Activated CD4-positive, CD25-positive, alpha-beta regulatory T cell treated with anti-CD3 and anti-CD28 coated beads, Interleukin-2, amount 50 U/mL, for 24 hours (primary cell): ENCODE measurements at places on chromosomes 5 and 9.

DNA sequence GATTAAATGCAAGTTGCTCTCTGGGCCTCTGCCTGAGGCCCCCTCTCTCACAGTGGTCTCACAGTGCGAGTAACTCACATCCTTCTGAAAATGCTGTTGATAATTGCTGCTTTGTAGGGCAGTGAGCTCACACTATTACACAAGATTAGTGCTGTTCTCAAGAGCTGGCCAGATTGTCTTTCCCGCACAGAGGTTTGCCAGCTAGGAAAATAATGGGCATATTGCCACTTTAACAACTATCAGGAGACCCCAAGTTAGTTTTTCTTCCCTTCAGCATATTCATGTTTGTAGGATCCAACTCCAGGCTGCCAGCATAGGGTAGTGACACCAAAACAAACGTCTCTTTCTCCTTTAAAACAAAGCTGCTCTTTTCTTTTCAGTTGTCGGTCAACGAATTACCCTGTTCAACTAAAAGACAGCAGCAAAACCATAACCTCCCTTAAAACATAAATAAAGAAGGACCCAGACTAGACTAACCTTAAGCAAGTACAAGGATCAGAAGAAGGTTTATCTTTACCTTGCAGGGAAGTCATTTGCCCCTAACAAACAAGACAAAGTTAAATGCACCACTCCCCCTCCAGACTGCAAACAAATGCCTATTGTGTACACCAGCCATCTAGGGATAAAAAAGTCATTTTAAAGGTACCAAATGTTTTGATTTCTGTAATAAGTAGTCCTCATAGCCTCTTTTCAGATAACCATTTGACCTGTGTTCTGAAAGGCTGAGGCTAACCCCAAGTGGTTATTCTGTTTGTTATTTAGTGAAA, 91.4 kb downstream of the VCAN start:
- no peak for ATAC-seq

DNA sequence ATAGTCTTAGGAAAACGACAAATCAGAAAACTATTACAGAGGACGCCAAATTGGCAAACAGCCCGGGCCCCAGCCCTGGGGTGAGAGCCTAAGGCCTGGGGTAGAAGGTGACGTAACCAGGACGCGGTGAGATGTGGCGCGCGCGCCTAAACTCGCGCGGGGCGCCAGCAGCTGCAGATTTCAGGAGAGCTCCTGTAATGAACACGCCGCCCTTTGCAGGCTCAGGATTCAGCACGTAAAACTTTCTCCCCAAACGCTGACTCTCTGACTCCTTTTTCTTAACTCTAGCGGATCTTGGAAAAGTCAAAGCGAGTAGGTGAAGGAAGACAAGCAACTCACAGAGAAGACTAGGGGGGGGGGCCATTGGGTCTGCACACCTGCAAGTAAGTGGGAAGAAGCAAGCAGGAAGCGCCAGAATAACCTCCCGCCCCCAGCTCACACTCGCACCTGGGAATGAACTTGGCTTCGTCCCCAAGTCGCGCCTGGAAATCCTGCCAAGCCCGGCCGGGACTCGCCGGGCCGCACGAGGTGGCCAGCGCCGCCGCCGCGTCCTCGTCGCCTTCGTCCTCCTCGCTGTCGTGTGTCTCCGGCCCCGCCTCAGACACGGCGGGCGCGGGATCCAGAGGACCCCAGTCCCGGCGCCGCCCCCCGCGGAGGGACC, 822 bp downstream of the RASEF start:
- no peak for ATAC-seq

DNA sequence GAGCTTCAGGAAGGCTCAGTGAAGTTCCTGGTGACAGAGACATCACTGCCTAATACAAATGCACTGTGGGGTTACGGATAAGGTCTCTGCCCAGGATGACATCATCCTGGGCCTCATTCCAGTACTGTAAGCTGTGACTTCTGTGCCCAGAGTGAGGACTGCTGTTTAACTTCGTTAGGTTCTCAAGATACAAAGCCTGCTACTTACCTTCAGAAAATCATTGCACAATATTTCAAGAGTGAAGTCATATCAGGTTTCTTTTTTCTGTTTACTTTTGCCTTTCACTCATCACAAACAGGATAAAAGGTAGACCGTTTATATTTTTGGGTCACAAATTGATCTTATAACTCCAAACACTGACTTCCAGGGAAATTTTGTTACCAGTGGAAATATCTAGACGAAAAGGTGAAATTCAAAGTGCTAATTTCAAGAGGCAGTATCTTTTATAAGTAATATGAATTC, 241.2 kb downstream of the PIK3R1 start:
- ATAC-seq = no peak

- no peak for ATAC-seq
Measured at GRCh38 chr9:133378408-133378962, 2.3 kb downstream of the STKLD1 start.

- no peak for ATAC-seq
Measured at GRCh38 chr5:10735569-10736276, 25.3 kb downstream of the DAP start.

DNA sequence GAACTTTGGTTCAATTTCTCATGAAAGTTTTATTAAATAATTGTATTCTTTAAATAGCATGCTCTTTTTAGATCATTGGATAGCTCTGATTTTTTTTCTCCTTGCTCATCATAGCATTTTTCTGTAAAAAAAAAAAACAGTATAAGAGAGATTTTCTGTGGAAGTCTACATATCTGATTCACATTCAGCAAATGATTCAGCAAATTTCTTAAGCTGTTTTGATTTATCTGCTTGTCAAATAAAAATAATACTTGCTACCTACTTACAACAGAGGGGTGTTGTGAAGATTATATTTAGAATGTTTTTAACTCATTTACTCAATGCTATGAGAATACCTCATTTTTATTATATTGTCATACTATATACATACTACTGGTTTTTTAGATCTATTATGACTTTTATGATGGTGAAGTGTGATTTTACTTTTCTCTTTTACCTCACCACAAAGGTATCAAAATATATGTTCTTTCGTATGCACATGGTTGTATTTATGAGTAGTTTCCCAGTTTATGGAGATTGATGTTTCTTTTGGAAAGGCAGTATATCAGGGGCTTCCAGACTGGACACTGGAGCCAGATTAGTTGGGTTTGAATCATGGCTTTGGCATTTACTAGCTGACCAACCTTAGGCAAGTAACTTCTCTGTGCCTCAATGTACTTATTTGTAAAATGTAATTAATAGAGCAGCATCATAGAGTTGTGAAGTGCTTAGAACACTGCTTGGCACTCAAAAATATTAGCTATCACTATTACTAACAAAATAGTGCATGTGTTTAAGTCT, 25.5 kb downstream of the TNPO1 start:
- no peak for ATAC-seq

GRCh38 chr9:91341258-91341746, 20.4 kb downstream of the AUH start:
- ATAC-seq = peak; percentile 41

DNA sequence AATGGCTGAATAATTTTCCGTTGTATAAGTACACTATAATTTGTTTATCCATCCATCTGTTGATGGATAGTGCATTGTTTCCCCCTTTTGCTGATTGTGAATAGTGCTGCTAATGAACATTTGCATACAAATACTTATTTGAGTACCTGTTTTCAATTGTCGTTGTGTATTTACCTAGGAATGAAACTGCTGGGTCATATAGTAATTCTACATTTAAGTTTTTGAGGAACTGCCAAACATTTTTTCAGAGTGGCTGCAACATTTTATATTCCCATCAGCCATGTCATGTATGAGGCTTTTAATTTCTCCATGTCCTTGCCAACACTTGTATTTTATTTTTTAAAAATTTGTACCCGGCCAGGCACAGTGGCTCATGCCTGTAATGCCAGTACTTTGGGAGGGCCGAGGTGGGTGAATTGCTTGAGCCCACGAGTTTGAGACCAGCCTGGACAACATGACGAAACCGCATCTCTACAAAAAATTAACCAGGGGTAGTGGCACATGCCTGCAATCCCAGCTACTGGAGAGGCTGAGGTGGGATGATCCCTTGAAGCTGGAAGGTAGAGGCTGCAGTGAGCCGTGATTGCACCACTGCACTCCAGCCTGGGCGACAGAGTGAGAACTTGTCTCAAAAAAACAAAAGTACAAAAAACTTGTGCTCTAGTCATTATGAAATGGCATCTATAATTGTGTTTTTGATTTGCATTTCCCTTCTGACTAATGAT, 2.2 kb upstream of the ANXA6 start:
- ATAC-seq = no peak

GRCh38 chr5:170297589-170298462, at the start of gene LCP2:
TSS of gene LCP2 (minus strand) at chr5:170297777. CDS start at chr5:170297611, 166 bp downstream.
- peak; percentile 85 for ATAC-seq

GRCh38 chr5:90888511-90889324, 330.1 kb downstream of the ADGRV1 start:
- no peak for ATAC-seq

DNA sequence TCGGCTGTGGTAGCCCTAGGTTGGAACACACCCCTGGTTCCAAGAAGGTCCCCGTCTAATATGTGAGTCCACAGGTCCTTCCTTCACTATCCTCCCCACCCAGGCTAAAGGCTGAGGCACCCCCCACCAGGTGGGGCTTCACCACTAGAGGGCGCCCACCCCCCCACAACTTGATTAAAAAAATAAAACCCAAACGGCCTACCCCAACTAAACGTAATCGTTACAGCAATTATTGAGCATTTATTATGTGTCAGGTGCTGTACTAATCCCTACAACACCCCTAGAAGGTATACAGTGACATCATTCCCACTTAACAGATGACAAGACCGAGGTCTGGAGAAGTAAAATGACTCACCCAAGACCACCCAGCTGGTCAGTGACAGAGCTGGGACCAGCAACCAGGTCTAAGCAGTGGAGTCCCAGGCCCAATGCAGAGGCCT, 65.0 kb downstream of the FGF18 start:
- ATAC-seq = peak; percentile 46

DNA sequence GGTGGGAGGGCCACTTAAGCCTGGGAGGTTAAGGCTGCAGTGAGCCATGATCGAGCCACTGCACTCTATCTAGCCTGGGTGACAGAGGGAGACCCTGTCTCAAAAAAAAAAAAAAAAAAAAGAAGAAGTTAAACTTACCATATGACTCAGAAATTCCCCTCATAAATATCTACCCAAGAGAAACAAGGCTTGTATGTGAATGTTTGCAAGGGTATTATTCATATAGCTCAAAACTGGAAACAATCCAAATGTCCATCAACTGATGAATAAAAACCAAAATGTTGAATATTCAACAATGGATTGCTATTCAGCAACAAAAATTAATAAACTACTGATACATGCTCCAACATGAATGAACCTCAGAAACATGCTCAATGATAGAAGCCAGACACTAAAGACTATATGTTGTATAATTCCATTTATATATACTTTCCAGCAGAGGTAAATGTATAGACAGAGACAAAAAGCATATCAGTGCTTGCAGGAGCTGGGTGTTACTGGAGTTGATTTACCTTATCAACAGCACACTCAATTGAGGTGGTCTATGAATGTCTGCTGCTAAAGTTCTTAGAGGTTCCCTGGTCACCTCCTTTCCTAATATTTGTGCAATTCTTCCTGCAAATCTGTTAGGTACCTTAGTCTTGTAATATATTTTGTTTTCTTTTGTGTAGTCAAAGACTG, 5.3 kb upstream of the SREK1 start:
- ATAC-seq = no peak

DNA sequence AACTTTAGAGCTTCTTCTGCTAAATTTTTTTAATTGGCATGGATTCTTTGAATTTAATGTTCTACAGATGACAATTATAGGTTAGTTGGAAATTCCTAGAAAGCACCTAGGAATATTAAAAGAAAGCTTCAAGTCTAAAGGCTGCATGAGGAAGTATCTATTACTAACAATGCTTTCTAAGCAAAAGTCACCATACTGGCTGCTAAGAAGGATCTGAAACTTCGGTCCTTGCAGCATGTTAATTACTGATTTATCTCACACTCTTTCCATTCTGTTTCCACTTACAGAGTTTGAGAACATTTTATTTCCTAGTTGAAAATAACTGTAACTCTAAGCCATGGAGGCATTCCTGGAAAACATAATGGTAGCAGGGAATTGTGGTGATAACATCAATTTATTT, 8.4 kb downstream of the SEMA6A start:
- ATAC-seq = no peak

GRCh38 chr9:133788819-133789717, 50.9 kb upstream of the SARDH start:
- no peak for ATAC-seq

GRCh38 chr5:31995006-31995405, 179.1 kb downstream of the GOLPH3 start:
- no peak for ATAC-seq

- peak; percentile 60 for ATAC-seq
Measured at GRCh38 chr5:72347801-72348308, 27.7 kb downstream of the PTCD2 start.

DNA sequence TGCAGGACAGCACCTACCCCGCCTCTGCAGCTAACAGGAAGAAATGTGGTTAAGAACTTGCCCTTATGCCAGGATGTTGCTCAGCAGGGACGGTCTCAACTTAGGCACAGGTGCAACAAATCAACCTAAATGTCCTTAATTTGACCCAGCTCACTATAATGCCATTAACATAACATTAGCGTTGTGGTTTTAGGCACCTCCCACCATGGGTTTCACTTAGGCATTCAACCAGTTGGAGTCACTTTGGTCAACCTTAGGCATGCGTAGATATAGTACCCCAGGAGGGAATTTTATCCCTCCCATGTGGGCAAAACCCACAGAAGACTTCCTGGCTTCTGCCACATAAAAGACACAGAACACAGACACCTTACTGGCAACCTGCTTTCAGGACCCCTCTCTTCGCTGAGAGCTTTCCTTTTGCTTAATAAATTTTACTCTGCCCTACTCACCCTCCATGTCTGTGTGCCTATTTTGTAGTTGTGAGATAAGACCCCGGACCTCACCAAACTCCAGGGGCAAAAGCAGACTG, 8.7 kb upstream of the ERAP1 start:
- ATAC-seq = peak; percentile 82

DNA sequence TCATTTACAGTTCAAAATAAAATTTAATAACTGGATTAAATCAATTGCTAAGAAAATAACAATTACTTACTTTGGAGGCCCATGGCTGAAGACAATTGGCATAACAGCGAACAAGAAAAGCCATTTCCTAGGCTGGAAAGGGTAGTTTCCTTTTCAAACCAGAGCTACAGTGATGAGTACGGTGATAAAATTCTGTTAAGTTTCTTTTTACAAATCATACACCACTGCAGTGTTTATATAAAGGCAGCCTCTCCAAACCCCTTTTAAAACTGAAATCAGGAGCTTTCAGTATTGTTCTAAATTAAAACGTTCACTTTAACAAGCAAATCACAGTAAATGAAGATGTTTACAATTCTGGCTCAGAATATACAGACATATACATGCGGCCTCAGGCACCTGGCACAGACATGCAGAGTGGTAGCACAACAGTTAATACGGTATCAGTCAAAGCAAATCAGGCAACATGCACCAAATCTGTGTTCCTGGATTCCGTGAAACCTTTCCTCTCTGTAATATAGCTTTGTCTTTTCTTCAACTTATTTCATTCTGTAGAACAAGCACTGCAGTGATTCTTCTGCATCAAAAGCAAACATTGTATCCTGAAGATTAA, 102.9 kb downstream of the RAPGEF6 start:
- ATAC-seq = peak; percentile 74

GRCh38 chr5:155471027-155471426, 457.5 kb downstream of the KIF4B start:
- no peak for ATAC-seq

- ATAC-seq = peak; percentile 64
Measured at GRCh38 chr9:6355728-6356127, 27.6 kb downstream of the TPD52L3 start.
